ENCODE measurements at places on chromosomes 4 and X.

DNA sequence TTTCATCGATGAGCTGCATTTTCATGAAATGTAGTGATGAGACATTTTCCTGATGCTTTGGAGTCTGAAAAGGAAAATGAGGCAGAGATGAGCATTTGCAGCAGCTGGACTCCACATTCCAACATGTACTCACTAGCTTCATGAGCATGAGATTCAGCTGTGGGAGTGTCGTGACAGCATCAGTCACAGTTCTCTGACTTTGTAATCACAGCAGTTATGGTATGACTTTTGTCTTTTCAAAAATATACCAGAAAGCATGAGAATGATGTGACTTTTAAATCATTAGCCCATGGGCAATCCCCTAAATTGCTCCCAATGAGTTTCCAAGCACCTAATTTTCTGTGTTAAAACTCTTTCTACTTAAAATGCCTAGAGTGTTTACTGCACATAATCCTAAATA, 18.3 kb upstream of the MSL3 start:
- DNase-seq: no peak

- DNase-seq: no peak
Observed at GRCh38 chrX:19800821-19801374, 86.5 kb downstream of the SH3KBP1 start.

DNA sequence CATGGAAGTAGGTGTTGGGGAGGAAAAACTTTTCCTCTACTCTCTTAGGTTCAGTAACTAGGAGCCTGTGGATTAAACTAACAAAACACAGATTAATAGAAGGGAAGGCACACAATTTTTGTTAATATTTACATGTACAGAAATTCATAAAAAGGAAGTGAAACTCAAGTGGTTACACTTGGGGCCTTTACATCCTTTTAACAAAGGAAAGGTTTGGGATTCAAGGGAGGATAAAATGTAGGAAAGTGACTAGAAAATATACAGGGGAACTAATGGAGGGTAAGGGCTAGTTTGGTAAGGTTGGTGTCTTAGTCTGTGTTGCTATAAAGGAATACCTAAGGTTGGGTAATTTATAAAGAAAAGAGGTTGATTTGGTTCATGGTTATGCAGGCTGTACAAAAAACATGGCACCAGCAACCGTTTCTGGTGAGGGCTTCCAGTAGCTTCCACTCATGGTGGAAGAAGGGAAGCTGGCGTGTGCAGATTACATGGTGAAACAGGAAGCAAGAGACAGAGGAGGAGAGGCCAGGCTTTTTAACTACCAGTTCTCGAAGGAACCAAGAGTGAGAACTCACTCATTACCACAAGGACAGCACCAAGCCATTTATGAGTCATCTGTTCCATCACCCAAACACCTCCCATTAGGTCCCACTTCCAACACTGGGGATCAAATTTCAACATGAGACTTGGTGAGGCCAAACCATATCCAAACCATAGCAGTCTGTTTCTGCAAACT, 124.4 kb downstream of the CHRDL1 start:
- no peak for DNase-seq

DNA sequence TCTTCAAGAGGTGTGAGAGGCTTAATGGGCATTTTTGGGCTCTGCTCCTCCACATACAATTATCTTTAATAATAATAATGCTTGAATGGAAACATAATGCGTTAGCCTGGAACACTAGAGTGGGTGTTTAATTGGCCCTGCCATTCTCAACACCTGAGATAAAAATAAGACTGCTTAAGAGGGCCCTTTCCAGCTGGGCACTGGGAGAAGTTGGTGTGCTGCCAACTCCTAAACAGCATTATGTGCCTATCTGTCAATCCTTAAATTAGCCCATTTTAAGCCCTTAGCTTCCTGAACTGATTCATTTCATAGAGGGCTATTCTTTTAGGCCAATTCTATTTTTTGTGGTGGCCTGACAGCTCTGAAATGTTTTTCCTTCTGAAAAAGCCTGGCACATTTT, 211.1 kb upstream of the ZIC3 start:
- DNase-seq: no peak

DNA sequence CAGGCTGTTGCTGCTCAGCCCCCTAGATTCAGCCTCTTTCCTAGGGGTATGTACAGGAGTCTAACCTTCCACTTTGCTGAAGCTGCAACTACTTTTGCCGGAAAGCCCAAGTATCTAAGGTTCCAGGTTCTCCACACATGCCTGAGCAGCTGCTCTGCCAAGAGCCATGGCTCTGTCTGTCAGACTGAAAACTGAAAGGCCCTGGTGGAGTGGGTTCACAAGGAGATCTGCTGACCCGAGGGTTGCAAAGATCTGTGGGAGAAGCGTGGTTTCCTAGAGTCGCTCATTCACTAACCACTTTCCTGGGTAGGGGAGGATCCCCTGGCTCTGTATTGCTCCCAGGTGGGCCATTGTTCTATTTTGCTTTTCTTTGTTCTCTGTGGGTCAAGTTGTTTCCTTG, 6.0 kb upstream of the PNMA6F start:
- DNase-seq: no peak

- DNase-seq: no peak
Observed at GRCh38 chr4:103904123-103904522, 184.3 kb upstream of the TACR3 start.

All from stimulated activated CD8-positive, alpha-beta memory T cell treated with anti-CD3 and anti-CD28 coated beads, Interleukin-15, amount 100 ng/mL, for 24 hours (primary cell).